ENCODE measurements at places on chromosomes 7 and 10. TPM values are rescaled to one million over a fixed set of nuclear protein-coding genes. Genes with fewer than 3 reads are reported as not detected.

The CYP2W1 gene
- total RNA-seq, result not detected

The MUC3A gene
- total RNA-seq, result not detected

The RBP4 gene
- total RNA-seq, result not detected

DNA sequence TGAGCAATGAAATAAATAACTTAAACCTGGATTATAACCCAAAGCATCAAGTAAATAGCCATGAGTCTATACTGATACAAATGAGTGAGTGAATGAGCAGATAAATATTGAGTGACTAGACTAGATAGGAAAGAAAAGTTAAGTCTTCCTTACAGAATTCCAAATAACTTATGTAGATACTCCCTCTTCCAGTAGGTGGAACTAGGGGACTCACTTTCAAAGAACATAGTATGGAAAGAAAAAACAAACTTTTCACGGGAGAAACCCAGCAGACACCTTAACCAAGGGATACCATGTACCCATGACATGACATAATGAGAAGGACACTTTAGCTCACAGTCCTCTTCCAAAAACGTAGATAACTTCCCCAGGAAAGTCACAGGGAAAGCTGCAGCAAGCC lies 32.2 kb downstream of the CSGALNACT2 start:
- peaks cover 10% of the 10 kb centered on the region for H3K36me3 ChIP-seq
- no peak for DNase-seq
- no peak overlapping the region for H3K4me3 ChIP-seq
- no peaks in the 10 kb centered on the region for H3K27me3 ChIP-seq
- H3K4me1 ChIP-seq, result peaks cover 3% of the 10 kb centered on the region
- no peak overlapping the region for H3K27ac ChIP-seq

- peaks cover 18% of the 10 kb centered on the region for H3K4me1 ChIP-seq
- peak overlapping the region; percentile 21 for H3K4me3 ChIP-seq
- H3K36me3 ChIP-seq, result no peaks in the 10 kb centered on the region
- no peak for DNase-seq
Observed at GRCh38 chr7:960269-960871, 5.9 kb upstream of the ADAP1 start.

- DNase-seq, result peak; percentile 38
- peak overlapping the region; percentile 54 for H3K4me3 ChIP-seq
- H3K27me3 ChIP-seq, result no peaks in the 10 kb centered on the region
- peaks cover 40% of the 10 kb centered on the region for H3K4me1 ChIP-seq
- peak overlapping the region; percentile 95 for H3K27ac ChIP-seq
- H3K36me3 ChIP-seq, result no peaks in the 10 kb centered on the region
Observed at GRCh38 chr10:78551184-78552005, 517.4 kb upstream of the ZMIZ1 start.

GRCh38 chr7:137395420-137395819 lies 51.9 kb upstream of the PTN start:
- DNase-seq, result no peak
- peaks cover 8% of the 10 kb centered on the region for H3K4me1 ChIP-seq
- H3K27me3 ChIP-seq, result no peaks in the 10 kb centered on the region
- H3K27ac ChIP-seq, result no peak overlapping the region
- H3K4me3 ChIP-seq, result no peak overlapping the region

DNA sequence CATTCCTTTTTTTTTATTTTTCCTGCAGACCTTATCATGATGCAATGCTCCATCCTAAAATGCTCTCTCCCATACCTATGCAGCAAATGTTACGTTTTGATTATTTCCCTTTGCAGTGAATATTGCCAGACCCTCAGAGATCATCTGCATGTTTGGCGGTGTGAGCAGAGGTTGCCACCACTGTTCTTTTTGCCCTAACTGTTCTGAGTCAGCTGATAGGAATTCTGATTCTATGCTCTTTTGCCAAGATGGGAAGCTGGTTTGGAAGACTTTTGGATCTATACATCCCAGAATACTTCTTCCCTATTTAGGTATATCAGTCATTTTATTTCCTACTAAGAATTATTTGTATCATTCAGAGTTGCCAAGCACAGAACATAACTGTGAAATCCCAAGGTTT lies 130.5 kb downstream of the KLF6 start:
- H3K4me3 ChIP-seq, result no peak overlapping the region
- DNase-seq, result no peak
- H3K27ac ChIP-seq, result no peak overlapping the region
- H3K4me1 ChIP-seq, result peaks cover 31% of the 10 kb centered on the region

- H3K4me3 ChIP-seq, result no peak overlapping the region
- peaks cover 6% of the 10 kb centered on the region for H3K4me1 ChIP-seq
Observed at GRCh38 chr7:102140952-102141370, 145.7 kb upstream of the SH2B2 start.

DNA sequence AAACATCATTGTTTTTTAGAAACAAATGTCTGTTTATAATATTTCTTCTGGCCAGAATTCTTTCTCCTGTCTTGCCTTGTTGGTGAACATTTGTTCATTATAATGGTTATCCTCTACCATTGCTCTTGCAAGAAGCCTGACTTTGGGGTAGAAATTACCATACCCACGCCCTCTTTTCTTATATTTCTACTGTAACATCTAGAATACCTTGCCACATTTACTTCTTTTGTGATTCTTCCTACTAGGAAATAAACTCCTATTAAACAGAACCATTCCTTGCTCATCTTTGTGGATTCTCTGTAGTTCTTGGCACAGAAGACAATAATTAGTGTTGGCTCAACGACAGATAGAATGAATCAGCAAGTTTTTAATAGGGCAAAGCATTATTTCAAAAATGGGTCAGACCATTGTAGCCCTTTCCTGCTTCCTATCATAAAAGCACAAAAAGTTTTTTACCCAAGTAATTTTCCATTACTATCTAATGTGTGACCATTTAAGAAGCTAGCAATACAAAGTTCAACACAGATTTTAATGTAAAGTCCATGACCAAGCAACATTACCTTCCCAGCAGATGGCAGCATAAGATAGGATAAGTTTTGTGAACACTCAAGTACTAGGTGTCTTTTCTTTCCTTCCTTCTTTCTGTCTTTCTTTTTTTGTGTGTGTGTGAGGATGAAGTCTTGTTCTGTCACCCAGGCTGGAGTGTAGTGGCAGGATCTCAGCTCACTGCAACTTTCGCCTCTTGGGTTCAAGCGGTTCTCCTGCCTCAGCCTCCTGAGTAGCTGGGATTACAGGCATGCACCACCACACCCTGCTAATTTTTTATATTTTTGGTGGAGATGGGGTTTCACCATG lies 270.4 kb downstream of the HGF start:
- H3K27me3 ChIP-seq, result no peaks in the 10 kb centered on the region
- H3K27ac ChIP-seq, result no peak overlapping the region
- no peak for DNase-seq
- no peaks in the 10 kb centered on the region for H3K4me1 ChIP-seq
- no peak overlapping the region for H3K4me3 ChIP-seq

DNA sequence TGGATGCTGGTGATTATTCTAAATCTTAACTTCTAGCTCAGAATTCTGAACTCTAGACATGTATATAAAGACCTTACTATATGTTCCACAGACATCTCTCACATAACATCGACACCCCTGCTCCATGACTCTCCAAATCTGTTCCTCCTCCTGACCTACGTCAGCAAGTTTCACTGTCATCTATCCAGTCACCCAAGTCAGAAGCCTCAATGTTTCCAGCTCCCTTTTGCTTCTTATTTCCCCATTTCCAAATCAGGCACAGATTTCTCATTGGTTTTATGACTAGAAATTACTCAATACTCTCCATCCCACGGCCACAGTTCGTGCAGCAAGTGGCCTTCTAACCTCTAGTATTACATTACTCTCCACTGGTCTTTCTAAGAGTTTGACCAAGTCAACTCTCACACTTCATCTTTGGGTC lies 28.5 kb downstream of the EPC1 start:
- H3K27me3 ChIP-seq, result no peaks in the 10 kb centered on the region
- H3K27ac ChIP-seq, result no peak overlapping the region
- H3K4me3 ChIP-seq, result no peak overlapping the region
- peaks cover 33% of the 10 kb centered on the region for H3K4me1 ChIP-seq
- peaks cover 6% of the 10 kb centered on the region for H3K36me3 ChIP-seq

GRCh38 chr7:80581486-80582260 lies 56.8 kb upstream of the CD36 start:
- no peaks in the 10 kb centered on the region for H3K27me3 ChIP-seq
- no peaks in the 10 kb centered on the region for H3K4me1 ChIP-seq
- no peak overlapping the region for H3K27ac ChIP-seq
- no peaks in the 10 kb centered on the region for H3K36me3 ChIP-seq

GRCh38 chr10:14879124-14879927 lies 660 bp downstream of the SUV39H2 start:
- peaks cover 37% of the 10 kb centered on the region for H3K4me1 ChIP-seq
- H3K27ac ChIP-seq, result peak overlapping the region; percentile 99
- peak overlapping the region; percentile 98 for H3K4me3 ChIP-seq
- peak; percentile 10 for DNase-seq
- H3K36me3 ChIP-seq, result peaks cover 10% of the 10 kb centered on the region
- no peaks in the 10 kb centered on the region for H3K27me3 ChIP-seq

DNA sequence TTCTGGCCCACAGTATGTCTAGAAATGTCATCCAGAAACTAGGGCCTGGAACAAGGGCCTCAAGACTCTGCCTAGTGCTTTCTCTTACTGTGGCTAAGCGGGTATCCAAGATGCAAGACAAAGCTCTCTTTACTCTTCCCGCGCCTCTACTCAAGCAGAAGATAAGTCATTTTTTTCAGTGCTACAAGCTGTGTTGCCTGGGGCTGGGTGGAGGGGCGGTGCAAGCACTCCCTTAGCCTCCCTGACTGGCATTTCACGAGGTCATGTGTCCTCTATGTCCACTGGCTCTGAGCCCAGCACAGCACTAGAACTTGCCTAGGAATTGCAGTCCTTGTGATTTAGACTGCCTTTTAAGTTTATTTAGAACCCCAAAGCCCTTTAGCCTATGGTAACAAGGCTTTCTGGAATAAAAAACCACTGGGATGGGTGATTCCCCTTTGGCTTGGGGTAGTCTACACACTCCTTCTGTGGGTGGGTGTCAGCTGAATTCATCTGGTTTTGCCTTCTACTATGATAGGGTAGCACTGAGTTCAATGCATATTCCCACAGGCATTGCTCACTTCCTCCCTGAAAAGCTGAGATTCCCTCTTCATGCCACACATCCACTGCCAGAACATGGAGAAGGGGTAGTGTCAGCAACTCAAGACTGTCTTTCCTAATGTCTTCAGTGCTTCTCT lies 371.8 kb upstream of the KCND2 start:
- no peak overlapping the region for H3K27ac ChIP-seq
- DNase-seq, result no peak
- no peaks in the 10 kb centered on the region for H3K27me3 ChIP-seq
- H3K36me3 ChIP-seq, result no peaks in the 10 kb centered on the region

DNA sequence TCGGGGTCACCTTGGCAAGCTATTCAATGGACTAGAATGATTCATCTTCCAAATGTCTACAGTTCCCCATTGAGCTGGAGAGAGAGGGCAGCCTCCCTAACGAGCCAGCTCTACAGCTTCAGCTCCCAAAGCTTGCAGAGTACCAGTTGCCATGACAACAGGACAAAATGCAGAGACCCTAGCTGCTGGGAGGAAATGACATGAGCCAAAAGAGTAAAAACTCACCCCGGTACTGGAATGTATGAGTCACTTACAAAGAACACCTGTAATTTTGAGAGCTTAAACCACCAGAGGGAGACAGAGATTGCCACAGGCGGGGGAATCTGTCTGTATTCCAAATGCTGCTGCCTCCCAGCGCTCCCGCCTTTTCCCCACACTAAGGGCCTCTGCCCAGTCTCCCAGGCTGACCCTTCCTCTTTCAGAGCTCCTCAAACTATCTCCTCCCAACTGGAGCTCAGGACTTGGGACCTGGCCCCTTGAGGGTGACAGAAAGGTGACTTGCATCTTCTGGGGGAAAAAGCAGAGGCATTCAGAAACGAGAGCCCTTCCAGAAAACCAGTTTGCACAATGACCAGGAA lies 95.5 kb downstream of the CUL2 start:
- peak overlapping the region; percentile 60 for H3K27ac ChIP-seq
- peak; percentile 47 for DNase-seq
- H3K4me1 ChIP-seq, result peaks cover 34% of the 10 kb centered on the region
- no peak overlapping the region for H3K4me3 ChIP-seq
- peaks cover 1% of the 10 kb centered on the region for H3K36me3 ChIP-seq

- H3K36me3 ChIP-seq, result peaks cover 2% of the 10 kb centered on the region
- H3K4me3 ChIP-seq, result no peak overlapping the region
- no peaks in the 10 kb centered on the region for H3K4me1 ChIP-seq
- H3K27ac ChIP-seq, result no peak overlapping the region
Observed at GRCh38 chr10:81576336-81576735, 298.7 kb upstream of the NRG3 start.
